ENCODE measurements at places on chromosomes 12 and 14.
A peak's percentile ranks its signal among the peaks of the same experiment; 100 is the strongest.

DNA sequence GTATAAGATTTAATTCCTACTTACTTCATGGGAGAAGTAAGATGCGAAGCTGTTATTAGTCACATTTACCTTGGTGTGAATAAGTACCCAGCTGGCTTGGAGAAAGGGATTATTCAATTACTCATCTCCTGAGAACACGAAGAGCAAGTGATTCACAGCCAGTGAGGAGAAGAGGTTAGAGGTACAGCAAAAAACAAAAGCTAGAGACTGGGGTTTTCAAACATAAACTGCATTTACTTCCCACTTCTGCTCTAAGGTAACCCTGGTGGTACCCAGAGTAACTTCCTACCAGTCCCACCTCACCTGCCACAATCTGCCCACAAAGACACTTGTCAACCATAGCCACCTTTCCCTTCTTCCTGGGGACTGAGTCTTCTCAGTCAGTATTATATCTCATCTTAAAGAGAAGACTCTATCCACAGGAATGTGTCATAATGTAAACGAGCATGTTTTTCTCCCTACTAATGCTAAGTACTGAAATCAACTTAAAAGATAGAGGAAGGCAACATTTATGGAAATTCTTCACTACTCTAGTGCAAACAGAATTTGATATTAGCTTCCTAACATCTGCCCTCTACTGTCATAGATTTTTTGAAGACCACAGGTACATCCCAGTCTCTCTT is 6.0 kb upstream of the IL22 start:
- peak; percentile 74 for DNase-seq

DNA sequence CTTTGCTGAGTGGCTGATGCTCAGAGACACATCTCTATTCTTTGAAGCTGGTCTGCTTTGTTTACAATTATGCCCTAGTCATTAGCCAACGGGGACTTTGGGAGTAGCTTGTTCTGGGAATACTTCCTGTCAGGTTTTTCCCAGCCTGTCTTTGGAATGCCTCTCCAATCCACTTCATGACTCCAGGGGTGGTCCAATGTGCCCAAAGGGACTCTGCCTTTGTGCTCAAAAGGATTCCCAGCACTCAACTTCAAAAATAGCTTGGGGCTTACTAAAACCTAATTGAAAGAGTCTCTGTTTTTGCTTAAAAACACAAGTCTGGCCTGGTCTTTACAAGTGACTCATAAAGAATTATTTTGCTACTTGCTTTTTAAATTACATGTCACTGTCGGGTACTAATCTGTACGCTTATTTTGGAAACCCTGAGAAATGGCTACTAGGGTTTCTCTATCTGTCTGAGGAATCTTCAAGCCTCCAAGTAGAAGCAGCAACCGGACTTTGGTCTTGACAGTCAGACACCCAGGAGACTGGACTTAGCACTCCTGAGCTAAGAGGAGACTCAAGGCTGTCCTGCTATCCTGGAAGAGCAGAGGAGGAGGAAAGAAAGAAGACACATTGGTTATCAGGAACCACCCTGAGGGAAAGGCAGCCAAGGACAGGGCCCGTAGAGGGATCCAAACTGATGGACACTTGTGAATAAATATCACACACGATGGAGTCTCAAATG is 20.7 kb downstream of the PHLDA1 start:
- peak; percentile 43 for DNase-seq

GRCh38 chr14:83874662-83875061 is 1655.3 kb upstream of the FLRT2 start:
- no peak for DNase-seq

DNA sequence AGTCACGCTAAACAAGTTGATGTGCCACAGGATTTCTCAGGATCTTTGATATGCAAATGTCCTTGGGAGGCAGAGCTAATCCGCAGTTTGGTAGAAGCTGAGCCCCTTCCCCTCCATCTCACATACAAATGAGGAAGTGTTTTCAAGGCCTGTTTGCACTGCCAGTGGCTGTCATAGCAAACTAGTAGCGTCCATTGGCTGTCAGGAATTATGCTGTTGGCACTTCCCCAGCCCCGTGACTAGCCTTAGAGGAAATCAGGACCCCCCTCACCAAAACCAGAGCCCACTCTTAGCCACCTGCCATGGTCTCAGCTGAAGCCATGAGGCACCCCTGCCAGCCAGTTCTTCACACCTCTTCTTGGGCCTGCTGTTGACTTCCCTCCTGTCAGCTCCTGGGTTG is 253.9 kb downstream of the CACNA1C start:
- DNase-seq, result no peak

DNA sequence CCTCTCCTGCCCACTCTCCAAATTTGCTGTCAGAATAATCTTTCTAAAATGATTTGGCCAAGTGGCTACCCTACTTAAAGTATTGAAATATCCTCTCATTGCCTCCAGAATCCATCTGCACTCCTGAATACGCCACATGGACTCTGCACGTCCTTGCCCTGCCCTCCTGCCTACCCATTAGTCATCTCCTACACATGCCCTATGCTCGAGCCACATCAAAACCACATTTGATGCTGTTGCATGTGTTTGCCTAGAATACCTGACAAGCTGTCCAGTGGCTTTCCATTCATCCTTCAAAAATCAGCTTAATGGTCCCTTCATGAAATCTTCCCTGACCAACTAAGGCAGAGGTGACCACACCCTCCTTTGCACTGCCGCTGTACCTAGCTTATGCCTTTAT is 17.0 kb downstream of the VCPKMT start:
- DNase-seq, result no peak

- DNase-seq, result no peak
Observed at GRCh38 chr14:85546390-85546789, 16.4 kb downstream of the FLRT2 start.

- no peak for DNase-seq
Observed at GRCh38 chr14:65776193-65776852, 363.8 kb downstream of the FUT8 start.

DNA sequence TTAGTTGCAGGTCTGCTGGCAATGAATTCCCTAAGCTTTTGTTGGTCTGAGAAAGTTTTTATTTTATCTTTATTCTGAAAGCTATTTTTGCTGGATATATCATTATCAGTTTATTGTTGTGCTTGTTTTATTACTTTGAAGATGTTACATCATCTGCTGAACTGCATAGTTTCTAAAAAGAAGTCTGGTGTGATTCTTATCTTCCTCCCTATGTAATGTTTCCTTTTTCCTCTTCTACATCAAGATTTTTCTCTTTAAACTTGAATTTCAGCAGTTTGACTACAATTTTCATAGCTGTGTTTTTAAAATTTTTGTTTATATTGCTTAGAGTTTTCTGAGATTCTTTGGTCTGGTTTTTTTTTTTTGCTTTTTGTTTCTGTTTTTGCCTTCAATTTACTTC is 137.1 kb upstream of the PMCH start:
- DNase-seq, result no peak

GRCh38 chr12:124126950-124127655 is 154.1 kb downstream of the ZNF664 start:
- DNase-seq, result no peak

GRCh38 chr14:90651271-90651804 is 164.9 kb downstream of the TTC7B start:
- no peak for DNase-seq

- DNase-seq, result no peak
Observed at GRCh38 chr14:23694085-23694948, 58.2 kb downstream of the DHRS2 start.

DNA sequence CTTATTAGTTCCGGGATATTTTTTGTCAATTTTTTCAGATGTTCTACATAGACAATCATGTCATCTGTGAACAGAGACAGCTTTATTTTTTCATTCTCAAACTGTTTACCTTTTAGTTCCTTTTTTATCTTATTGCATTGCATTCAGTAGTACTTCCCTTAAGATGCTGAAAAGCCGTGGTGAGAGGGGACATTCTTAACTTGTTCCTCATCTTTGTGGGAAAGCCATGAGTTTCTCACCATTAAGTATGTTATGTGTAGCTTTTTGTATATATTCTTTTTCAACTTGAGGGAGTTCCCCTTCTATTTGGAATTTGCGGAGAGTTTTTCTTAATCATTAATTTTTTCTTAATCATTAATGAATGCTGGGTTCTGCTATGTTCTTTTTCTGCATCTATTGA is 1727.1 kb upstream of the SEL1L start:
- no peak for DNase-seq

- no peak for DNase-seq
Observed at GRCh38 chr12:120996133-120996746, 17.9 kb downstream of the HNF1A start.

DNA sequence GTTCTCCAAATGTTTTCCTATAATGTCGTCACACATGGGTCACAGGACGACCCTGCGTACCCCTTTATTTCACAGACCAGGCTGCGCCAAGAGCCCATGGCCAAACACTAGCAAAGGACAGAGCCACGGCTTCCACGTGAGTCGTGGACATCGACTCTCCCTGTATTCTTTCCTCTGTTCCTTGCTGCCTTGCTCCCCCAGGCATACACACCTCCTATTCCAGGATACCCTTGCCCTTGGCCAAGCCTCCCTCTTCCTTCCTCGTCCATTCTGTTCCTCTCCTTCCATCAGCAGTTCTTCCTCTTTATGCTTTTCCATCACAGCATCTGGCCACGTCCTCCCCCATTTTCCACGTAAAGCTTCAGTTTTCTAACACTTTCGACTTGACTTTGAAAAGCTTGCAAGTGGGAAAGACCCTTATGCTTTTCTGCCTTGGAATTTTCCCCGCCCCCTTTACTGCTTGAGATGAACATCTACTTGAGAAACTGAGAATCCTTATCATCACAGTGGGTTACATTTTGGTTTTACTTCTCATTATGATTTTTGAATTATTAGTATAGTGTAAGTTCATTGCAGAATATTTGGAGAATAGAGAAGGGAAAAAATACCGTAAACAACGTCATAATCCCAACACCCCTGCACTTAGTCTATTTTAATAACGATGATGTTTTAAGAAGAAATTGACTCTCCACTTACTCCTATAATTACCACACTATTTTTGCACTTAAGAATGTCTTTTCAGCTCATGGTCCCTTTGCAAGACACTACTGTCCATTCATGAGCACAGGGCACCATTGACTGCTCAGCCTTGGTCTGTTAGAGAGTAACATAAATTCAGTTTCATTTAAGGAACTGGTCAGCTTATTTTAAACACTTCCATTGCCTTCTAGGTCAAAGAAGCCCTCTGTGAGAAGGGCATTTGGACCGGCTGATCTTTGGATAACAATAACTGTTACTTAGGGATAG is 15.8 kb upstream of the NINJ2 start:
- DNase-seq, result no peak

- no peak for DNase-seq
Observed at GRCh38 chr14:81273521-81273920, 52.8 kb upstream of the GTF2A1 start.

DNA sequence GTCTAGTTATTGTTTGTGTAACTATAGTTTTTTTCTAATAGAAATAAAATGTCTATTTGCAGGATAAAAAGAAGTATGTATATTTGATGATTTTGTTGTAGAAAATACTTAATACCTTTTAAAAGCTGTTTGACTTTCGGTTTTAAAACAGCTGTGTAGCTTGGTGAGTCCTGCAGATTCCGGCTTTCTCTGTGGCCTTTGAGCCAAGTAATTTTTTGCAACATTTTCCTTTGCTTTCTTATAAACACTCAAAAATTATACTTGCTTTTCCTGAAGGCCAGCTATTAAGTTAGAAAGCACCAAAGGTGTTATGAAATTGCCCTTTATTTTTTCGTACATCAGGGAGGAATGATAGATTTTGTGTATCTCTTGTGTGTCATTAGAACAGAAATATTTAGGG is 63.6 kb downstream of the CRADD start:
- DNase-seq, result no peak

GRCh38 chr12:100717733-100718067 is 76.9 kb upstream of the ANO4 start:
- no peak for DNase-seq

- peak; percentile 70 for DNase-seq
Observed at GRCh38 chr14:93056840-93057585, 58.7 kb downstream of the ITPK1 start.

DNA sequence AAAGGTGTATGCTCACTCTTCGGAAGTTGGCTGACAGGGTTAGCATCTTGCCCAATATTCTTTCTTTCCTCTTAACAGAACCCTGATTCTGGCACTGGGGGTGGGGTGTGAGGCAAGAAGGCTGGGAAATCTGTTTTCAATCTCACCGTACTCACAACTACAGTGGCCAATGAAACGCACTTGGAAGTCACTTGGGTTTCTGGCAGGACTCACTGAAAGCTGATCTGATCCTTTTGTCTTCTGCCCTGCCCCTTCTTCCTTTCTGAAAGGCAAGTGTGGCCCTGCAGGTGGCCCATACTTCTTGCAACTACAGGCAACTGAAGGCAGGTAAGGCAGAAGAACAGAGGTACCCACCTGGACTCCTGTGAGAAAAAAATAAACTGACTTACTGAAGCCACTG is 106.9 kb downstream of the STXBP6 start:
- DNase-seq, result no peak

- DNase-seq, result no peak
Observed at GRCh38 chr14:20823859-20824258, 21.2 kb upstream of the RNASE1 start.

GRCh38 chr14:96189281-96189711 is 15.3 kb upstream of the BDKRB2 start:
- peak; percentile 56 for DNase-seq

DNA sequence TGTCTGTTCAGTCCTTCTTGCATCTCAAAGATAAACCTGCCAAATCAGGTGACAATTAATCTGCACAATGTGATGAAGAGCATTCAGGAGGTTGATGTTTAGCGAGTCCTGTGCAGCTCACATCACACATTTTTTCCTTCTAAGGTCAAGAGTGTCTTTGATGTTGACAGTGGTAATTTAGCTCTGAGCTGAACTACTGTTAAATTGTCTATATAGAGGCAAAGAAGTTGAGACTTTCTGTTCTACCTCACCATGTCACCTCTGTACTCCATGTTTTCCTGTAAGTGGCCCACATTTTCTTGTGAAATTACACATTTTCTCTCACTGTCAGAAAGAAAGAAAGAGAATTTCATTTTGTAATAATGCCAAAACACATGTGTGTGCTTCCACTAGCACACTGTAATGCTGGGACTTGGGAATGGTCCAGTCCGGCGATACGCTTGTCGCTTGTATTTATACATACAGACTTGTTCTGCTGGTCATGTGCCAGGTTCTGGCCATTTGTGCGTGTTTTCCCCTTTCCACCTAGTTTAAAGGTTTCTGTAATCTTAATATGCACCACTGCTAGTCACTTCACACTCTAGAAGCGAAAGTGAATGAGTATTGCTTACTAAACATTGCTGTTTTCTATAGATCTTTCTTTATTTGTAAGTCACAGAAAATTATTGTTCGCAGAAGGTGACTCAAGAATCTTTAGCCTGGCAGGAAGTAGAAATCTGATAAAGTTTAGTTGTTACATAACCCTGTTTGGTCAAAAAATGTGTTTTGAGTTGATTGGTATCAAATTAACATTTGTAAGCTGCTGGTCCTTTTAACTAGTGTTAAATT is 328.9 kb downstream of the TMTC2 start:
- DNase-seq, result peak; percentile 1

GRCh38 chr14:75547552-75548250 is 25.4 kb downstream of the BATF start:
- DNase-seq, result no peak

DNA sequence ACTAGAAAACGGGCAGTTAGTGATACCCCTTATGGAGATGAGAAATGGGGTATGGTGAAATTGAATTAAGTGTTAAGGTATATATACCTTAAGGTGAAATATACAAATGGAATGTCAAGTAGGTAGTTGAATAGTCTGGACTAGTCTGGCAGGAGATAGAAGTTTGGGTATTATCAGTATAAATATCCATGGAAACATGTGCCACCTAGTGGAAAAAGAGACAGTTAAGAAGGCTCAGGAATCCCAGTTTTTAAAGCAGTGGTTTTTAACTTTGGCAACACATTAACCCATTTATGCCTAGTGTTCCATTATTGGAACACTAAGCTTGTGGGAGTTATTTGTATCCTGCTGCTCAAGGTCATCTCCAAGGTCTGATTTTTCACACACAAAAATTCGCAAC is 38.6 kb upstream of the TPH2 start:
- peak; percentile 15 for DNase-seq
